ENCODE measurements at places on chromosomes 6 and 20.

DNA sequence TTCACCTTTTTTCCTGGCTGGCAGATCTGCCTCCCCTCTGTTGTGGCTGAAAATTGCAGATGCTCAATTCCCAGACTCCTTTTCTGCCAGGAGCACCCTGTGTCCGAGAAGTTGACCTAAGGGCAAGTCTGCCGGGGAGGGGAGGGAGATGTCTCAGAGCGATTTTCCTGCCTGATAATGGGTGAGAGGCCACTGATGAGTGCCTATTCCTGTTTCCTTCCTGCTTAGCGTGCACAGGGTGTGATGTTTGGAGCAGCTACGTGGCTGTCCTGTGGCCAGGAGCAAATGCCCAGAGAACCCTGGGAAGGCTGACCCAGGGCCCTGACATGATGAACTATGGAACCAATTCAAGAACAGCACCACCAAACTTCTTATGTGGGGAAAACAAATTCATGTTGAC, 22.5 kb downstream of the SOX4 start:
- DNase-seq, result no peak

DNA sequence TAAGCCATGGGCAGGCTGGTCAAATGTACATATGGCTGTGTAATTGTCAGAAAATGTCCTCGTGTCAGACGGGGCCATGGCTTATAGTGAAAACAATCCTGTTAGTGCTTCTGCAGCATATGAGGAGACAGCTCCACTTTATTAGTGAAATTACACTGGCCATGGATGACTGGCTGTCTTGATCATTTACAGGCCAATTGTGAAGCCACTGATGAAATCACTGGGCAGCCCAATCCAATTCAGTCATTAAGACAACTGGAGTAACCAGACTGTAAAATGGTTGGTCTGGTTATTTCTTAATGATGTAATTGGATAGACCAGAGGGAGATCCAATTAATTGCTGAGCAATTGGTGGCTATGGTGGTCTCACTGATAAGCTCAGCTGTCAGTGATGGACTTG, 749.5 kb downstream of the KIF16B start:
- no peak for DNase-seq

GRCh38 chr20:49475292-49476015, 7.0 kb downstream of the KCNB1 start:
- no peak for DNase-seq

DNA sequence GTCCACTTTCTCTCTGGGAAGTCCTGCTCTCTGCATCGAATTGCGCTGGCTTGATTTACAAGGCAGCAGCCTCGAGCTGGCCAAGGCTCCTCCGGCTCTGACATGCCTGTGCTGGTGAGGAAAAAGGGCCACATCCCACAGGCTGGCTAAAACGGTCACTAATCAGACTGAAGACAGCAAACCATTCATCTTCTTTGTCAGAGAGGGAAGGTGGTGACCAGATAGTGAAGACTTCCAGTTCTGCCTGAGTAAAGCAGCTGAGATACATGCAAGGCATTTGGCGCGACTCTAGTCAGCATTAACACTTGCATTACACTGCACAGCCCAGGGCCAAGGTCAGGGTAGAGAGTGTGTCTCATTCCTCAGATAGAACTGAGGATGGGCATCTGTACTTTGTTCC, 203.2 kb upstream of the MAP3K7 start:
- no peak for DNase-seq

DNA sequence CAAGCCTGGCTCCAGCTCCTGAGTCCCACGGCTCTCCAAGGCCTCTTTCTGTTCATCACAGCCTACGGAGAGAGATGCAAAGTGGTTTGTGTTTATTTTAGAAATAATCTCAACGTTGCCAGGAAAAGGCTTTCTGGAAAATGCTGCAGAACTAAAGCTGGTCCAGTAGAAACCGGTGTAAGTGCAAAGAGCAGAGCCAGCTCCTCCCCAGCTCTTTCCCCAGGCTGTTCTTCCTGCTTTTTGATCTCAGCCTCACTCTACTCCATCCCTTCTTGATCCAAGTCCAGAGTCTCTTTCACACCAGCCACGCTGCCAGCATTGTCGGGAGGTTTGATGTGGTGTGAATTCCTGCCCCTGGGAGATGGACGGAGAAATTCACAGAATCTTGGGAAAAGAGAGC, 69.8 kb downstream of the TMEM170B start:
- peak; percentile 54 for DNase-seq

Data from muscle of arm (tissue), 14 donors.